ENCODE measurements at places on chromosomes 13 and 19.

DNA sequence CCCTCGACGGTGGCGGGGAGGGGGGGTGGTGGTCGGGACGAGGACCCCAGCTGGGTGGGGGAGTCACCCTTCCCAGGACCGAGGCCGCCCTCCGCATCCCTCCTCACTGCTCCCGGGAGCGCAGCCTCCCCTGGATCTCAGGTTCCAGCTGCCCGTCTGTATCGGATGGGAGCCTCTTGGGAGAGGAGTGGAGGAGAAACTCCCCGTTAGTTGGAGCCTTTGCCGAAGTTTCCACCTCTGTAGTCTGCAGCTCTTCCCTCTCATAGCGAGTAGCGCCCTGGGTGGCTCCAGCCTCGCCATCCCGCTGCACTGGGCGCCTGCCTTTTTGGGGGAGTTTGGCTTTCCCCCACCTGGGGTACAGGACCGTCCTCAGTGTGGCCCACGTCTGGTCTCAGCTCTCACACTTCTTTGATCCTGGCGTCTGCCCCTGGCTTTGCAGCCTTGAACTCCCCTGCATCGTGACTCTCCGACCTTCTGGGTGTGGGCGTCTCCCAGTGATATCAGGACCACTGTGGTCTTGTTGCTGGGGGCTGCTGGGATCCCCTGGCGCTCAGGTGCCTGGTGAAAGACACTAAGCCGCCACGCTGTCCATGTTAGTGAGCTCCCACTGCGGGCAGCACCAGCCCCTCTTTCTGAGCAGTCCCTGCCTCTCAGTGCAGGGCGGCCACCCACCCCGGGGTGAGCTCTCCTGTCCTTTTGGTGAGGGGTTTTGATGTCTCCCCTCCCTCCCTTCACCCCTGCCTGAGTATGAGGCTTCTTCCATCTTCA is 1.1 kb downstream of the CNOT3 start:
- no peak for DNase-seq
- peaks cover 39% of the 10 kb centered on the region for H3K4me1 ChIP-seq

- no peak for DNase-seq
- H3K36me3 ChIP-seq, result no peaks in the 10 kb centered on the region
- H3K27ac ChIP-seq, result no peak overlapping the region
- peaks cover 6% of the 10 kb centered on the region for H3K4me1 ChIP-seq
- no peak overlapping the region for H3K4me3 ChIP-seq
- H3K27me3 ChIP-seq, result no peaks in the 10 kb centered on the region
Measured at GRCh38 chr13:111161601-111162600, 46.8 kb downstream of the ARHGEF7 start.

DNA sequence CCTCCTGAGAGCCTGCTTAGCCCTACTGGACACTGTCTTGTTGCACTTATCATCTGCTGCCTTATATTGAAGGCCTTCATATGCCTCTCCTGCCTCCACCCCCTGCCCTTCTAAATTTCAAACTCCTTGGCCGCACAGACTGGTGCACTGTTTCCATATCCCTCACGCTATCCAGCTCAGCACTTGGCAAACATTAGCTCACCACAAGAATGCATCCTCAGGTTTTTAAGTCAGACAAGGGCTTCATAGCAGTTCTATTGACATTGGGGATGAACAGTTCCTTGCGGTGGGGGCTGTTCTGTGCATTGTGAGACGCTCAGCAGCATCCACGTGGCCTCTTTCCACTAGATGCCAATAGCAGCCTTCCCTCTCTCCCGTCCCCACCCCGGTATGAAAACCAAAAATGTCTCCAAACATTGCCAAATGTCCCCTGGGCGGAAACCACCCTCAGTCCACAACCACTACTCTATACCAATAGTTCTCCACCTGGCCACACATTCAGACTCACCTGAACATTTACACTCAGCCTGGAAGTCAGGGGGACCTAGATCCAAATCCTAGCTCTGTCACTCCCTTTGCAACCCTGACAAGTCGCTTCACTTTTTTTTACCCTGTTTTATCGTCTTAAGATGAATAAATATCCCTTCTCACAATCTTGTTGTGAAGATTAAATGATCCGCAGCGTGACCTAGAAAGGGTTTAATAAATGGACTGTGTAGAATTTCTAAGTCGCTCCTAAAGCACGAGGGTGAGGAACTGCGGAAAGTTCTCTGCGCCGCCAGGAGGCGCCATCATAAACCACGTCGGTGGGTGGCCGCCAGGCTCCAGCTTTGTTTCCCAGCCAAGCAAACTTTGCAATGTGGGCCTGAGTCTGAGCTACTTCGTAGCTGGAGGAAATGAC is 3.6 kb upstream of the CEACAM3 start:
- H3K4me3 ChIP-seq, result no peak overlapping the region
- DNase-seq, result no peak
- no peaks in the 10 kb centered on the region for H3K36me3 ChIP-seq
- H3K27me3 ChIP-seq, result peaks cover 15% of the 10 kb centered on the region
- H3K4me1 ChIP-seq, result no peaks in the 10 kb centered on the region
- H3K27ac ChIP-seq, result no peak overlapping the region

GRCh38 chr19:36488846-36489117 is 579 bp downstream of the ZNF566 start:
- peak overlapping the region; percentile 98 for H3K27ac ChIP-seq
- peaks cover 10% of the 10 kb centered on the region for H3K4me1 ChIP-seq
- peak; percentile 41 for DNase-seq
- peak overlapping the region; percentile 76 for H3K4me3 ChIP-seq
- no peaks in the 10 kb centered on the region for H3K36me3 ChIP-seq

- H3K36me3 ChIP-seq, result no peaks in the 10 kb centered on the region
- H3K27ac ChIP-seq, result no peak overlapping the region
- peaks cover 9% of the 10 kb centered on the region for H3K27me3 ChIP-seq
- H3K4me3 ChIP-seq, result no peak overlapping the region
Measured at GRCh38 chr13:20369886-20370361, 137.8 kb upstream of the GJB6 start.

- H3K36me3 ChIP-seq, result no peaks in the 10 kb centered on the region
- no peak overlapping the region for H3K4me3 ChIP-seq
- DNase-seq, result no peak
Measured at GRCh38 chr19:56699552-56699951, 28.0 kb upstream of the ZNF835 start.

GRCh38 chr19:18173054-18173571 is 500 bp upstream of the IFI30 start:
- peak overlapping the region; percentile 93 for H3K27ac ChIP-seq
- H3K4me1 ChIP-seq, result peaks cover 27% of the 10 kb centered on the region
- H3K27me3 ChIP-seq, result no peaks in the 10 kb centered on the region
- H3K4me3 ChIP-seq, result no peak overlapping the region
- DNase-seq, result peak; percentile 67

- no peak overlapping the region for H3K4me3 ChIP-seq
- no peaks in the 10 kb centered on the region for H3K36me3 ChIP-seq
- no peaks in the 10 kb centered on the region for H3K4me1 ChIP-seq
- H3K27me3 ChIP-seq, result no peaks in the 10 kb centered on the region
Measured at GRCh38 chr19:33472226-33472625, 49.4 kb downstream of the PEPD start.

DNA sequence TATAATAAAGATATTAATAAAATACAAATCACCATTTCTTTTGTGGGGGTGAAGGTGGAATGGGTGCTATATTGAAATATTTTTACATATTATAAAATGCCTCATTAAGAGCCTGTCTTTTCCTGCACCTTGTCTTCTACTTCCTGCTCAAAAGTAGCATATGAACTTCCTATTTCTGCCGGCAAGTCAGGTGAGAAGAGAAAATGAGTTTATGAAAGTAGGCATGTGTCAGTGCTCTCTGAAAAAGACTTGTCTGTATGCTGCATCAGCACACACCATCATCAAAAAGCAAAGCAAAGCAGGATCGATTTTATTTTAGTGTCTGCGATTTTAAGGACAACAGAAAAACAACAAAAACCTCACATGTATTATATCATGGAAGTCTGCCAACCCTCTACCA is 114.2 kb downstream of the RAP2A start:
- no peaks in the 10 kb centered on the region for H3K4me1 ChIP-seq
- no peaks in the 10 kb centered on the region for H3K36me3 ChIP-seq
- no peak overlapping the region for H3K27ac ChIP-seq
- H3K4me3 ChIP-seq, result no peak overlapping the region
- H3K27me3 ChIP-seq, result no peaks in the 10 kb centered on the region

DNA sequence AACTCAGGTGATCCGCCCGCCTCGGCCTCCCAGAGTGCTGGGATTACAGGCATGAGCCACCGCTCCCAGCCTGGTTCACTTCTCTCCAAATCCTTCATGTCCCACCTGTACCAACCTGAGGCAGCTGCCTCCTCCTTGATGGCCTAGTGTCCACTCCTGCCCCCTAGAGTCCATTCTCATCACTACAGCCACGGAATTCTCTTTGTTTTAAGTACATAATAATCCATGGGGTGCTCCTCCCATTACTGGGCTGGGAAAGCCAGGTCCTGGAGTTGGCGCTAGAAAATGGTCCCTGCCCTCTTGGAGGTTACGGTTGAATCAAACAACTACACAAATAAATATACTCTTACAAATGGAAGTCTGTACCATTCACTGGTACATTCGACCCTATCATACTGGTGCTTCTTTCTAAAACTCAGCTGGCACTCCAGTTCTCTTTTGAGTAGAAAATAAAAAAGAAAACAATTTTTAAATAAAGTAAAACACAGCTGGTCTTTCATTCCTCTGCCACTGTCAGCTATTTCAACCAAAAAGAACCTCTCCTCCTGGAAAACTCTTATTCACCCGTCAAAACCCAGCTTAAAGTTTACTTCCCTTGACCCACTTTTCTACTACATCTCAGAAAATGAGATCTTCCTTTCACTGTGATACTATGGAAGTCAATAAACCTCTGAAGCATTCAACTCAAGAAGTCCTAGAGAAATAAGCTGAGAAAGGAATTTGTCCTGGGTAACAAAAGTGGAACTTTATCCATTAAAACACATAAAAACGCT is 22.4 kb upstream of the ARHGEF18 start:
- H3K4me1 ChIP-seq, result peaks cover 17% of the 10 kb centered on the region
- no peak overlapping the region for H3K4me3 ChIP-seq
- no peak for DNase-seq
- H3K36me3 ChIP-seq, result no peaks in the 10 kb centered on the region
- no peaks in the 10 kb centered on the region for H3K27me3 ChIP-seq
- peak overlapping the region; percentile 33 for H3K27ac ChIP-seq

- no peak overlapping the region for H3K4me3 ChIP-seq
- no peaks in the 10 kb centered on the region for H3K4me1 ChIP-seq
- no peaks in the 10 kb centered on the region for H3K27me3 ChIP-seq
- no peak overlapping the region for H3K27ac ChIP-seq
- no peak for DNase-seq
Measured at GRCh38 chr19:29372461-29372860, 153.3 kb upstream of the VSTM2B start.

DNA sequence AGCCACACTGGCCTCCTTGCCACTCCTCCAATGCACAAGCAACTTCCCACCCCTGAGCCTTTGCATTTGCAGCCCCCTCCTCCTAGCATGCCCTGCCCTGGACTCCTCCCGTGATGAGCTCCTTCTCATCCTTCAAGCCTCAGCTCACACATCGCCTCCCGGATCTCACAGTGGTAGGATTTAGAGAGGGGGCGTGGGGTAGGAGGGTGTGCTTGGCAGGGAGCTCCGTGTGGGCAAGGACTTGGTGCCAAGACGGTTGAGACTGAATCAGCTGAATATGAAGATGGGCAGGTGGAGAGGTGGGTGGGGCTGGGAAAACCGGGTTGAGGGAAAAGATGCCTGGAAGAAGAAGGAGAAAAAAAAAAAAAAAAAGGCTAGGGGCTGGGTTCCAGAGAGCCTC is 48.4 kb upstream of the ZNRF4 start:
- no peaks in the 10 kb centered on the region for H3K36me3 ChIP-seq
- no peaks in the 10 kb centered on the region for H3K27me3 ChIP-seq
- DNase-seq, result no peak
- H3K4me1 ChIP-seq, result no peaks in the 10 kb centered on the region

DNA sequence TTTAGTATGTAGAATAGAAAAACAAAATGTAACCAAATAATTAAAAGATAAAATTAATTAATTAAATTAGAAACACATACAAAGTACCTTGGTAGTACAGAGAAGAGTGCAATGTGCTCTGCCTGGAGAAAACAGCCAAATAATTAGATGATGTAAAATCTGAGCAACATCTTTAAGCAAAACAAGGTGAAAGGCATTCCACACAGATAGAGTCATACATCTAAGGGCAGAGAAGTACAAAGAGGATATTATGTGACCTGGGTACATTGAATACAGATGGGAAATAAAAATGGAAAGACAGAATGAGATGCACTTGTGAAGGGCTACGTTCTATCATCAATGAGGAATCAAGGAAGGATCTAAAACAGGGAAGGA is 25.2 kb upstream of the FNDC3A start:
- H3K36me3 ChIP-seq, result no peaks in the 10 kb centered on the region
- H3K4me3 ChIP-seq, result no peak overlapping the region
- no peaks in the 10 kb centered on the region for H3K4me1 ChIP-seq

DNA sequence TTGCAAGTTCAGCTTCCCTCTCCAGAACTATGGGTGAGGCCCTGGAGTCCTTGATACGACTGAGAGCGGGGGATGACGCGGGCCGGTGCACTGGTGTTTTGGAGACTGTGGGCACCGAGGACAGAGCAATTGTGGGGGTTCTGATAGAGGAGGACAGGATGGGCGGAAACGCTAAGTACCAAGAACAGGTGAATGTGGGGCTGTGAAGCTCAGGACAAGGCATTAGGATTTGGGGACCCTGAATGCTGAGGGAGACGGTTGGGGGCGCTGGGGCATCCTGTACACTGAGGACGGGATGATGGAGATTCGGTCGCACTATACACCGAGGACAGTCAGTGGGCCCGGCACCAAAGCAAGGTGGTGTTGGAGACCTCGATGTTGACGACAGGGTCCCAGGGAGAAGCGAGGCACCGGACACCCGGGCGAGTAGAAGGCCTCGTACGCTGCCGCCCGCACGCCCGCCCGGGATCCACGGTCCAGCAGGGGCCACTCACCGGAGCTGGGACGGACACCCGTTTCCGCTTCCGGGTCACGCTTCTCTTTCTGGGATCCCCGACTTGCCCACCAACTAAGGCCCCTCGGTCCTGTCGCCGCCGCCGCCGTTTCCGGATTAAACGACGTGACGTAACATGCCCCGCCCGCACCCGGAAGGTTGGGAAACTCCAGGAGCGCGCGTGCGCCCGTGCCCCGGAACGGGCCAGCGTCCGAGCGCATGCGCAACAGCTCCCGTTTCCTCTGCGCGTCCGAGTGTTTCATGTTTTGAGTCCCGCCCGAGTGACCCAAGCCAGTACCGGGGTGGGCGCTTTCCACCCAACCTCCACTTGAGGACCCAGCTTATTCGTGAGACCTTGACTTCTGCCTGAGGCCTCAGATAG is at the start of gene CHMP2A:
Gene CHMP2A (minus strand): TSS at position 612 of the 875 bp plus-strand sequence. CDS start 893 bp downstream, outside the sequence.
- peak within 1 kb of the TSS; percentile 72 for H3K4me3 ChIP-seq
- H3K4me1 ChIP-seq, result peaks cover 40% of the 10 kb centered on the region
- H3K36me3 ChIP-seq, result peaks cover 52% of the 10 kb centered on the region
- DNase-seq, result peak; percentile 97

GRCh38 chr19:5286465-5287029 is 54.1 kb downstream of the PTPRS start:
- H3K27me3 ChIP-seq, result no peaks in the 10 kb centered on the region
- no peak for DNase-seq
- no peak overlapping the region for H3K4me3 ChIP-seq
- H3K36me3 ChIP-seq, result peaks cover 18% of the 10 kb centered on the region
- peaks cover 27% of the 10 kb centered on the region for H3K4me1 ChIP-seq
- H3K27ac ChIP-seq, result no peak overlapping the region

- no peaks in the 10 kb centered on the region for H3K4me1 ChIP-seq
- no peak overlapping the region for H3K27ac ChIP-seq
- no peaks in the 10 kb centered on the region for H3K36me3 ChIP-seq
- H3K27me3 ChIP-seq, result no peaks in the 10 kb centered on the region
- DNase-seq, result no peak
Measured at GRCh38 chr19:31541396-31541795, 192.2 kb upstream of the TSHZ3 start.

- no peaks in the 10 kb centered on the region for H3K27me3 ChIP-seq
- H3K27ac ChIP-seq, result no peak overlapping the region
- no peak for DNase-seq
- H3K4me3 ChIP-seq, result no peak overlapping the region
- no peaks in the 10 kb centered on the region for H3K4me1 ChIP-seq
- no peaks in the 10 kb centered on the region for H3K36me3 ChIP-seq
Measured at GRCh38 chr13:106417467-106418110, 117.9 kb downstream of the EFNB2 start.

Data from adrenal gland (tissue), 19 donors.